ENCODE measurements at places on chromosomes 2 and 18.
A peak's percentile ranks its signal among the peaks of the same experiment; 100 is the strongest.

DNA sequence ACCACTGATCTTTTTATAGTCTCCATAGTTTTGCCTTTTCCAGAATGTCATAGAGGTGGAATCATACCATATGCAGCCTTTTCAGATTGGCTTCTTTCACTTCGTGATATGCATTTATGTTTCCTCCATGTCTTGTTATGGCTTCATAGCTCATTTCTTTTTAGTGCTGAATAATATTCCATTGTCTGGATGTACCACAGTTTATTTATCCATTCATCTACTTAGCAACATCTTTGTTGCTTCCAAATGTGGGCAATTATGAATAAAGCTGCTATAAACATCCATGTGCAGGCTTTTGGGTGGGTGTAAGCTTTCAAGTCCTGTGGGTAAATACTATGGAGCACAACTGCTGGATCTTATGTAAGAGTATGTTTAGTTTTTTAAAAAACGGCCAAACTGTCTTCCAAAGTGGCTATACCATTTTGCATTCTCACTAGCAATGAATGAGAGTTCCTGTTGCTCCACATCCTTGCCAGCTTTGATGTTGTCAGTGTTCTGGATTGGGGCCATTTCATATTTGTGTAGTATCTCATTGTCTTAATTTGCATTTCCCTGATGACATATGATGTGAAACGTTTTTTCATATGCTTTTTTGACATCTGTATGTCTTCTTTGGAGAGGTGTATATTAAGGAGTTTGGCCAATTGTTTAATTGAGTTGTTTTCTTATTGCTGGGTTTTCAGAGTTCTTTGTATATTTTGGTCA lies 20.6 kb downstream of the STPG4 start:
- no peak for DNase-seq

- no peak for DNase-seq
These were observed 103.5 kb downstream of the DNER start for GRCh38 chr2:229610872-229611271.

DNA sequence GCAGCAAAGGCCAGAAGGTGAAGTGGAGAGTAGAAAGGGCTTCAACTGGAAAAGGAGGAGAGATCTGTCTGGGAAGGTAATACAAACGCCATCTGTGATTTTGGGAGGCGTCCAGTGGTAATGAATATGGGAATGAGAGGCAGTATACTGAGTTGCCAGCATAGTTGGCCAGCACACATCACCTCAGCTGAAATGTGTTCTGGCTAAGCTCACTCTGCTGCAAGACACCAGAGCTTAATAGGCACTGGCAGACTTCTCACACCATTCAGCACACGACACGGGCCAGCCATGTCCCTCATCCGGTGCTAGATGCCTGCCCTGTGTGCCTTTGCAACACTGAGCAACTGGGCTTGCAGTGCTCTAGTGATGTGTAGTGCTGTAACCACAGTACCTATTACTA lies 277.1 kb downstream of the PIEZO2 start:
- DNase-seq, result no peak

DNA sequence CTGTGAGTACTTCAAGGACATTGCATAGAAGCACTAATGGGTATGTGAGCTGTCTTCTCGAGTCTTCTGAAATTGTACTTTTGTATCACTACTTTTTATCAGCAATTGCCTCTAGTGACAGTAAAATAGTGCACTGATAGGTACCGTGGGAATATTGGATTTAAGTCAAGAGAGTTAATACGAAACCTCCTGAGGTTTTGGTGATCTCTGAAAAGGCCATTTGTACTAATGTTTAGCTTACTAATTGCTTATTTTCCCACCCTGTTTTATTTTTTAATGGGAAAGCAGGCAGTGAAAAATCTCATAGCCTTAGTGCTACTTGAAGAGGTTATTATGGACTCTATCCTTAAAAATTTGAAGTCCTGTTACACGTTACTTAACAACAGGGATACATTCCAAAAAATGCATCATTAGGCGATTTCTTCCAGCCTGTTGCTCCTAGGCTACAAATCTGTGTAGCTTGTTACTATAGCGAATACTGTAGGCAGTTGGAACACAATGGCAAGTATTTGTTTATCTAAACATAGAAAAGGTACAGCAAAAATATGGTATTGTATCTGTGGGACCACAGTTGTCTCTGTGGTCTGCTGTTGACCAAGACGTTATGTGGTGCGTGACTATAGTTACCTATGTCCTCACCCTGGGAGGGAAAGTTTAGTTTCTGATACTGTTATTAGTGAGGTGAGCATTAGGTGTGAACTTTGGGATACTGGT lies 65.9 kb downstream of the CAB39 start:
- no peak for DNase-seq

GRCh38 chr2:126527836-126528490 lies 128.0 kb upstream of the GYPC start:
- DNase-seq, result peak; percentile 37

DNA sequence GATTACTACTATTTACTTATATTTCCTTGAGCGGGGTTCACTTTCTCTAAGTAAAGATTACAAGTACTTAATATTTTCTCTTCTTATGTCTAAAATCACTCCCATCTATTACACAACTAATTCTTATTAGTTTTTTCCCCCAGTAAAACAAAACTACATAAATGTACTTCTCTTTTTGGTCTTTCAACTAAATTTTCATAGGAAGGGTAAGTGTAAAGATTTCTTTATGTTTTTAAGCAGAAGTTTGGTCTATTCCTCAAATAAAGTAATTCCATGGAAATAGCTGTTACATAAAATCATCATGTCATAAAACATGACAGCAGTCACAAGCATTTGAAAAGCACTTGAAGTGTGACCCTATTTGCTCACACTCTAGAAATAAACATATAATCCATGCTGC lies 249.0 kb downstream of the ZEB2 start:
- DNase-seq, result no peak

DNA sequence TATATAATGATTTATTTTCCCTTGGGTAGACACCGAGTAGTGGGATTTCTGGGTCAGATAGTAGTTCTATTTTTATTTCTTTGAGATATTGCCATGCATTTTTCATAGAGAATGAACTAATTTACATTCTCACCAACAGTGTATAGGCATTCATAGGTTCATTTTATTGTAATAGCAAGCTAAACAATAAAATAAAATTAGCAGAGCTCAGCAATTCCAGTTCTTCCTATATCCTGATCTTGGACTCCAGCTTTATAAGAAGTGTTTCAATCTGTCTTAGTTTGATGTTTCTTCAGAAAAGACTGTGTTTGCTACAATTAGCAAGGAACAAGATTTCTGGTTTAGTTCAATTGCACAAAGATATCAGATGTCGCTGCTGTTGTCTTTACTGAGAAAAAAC lies 1024.4 kb upstream of the LRRTM1 start:
- no peak for DNase-seq

GRCh38 chr2:62208074-62208757 lies 12.3 kb downstream of the B3GNT2 start:
- DNase-seq, result no peak

DNA sequence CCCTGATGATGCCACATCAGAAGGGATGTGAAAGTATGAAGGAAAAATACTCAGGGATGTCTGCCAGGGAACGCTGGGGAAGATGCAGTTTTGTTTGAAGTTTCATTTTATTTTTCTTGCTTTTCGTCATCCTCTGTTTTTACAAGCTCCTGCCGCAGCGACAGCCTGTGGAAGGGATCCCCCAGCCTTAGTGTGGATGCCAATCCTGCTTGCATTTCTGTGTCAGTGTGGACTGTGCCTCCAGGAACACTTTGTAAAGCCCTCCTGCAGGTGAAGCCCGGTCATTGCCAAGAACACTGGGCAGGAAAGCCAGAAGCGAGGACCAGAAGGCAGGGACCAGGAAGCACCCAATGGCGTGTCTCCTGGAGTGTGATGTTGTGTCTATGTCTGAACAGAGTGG lies 234.3 kb downstream of the SEPTIN10 start:
- DNase-seq, result no peak

GRCh38 chr2:22134421-22134820 lies 1010.7 kb downstream of the TDRD15 start:
- no peak for DNase-seq

- no peak for DNase-seq
These were observed 76.8 kb downstream of the CACNB4 start for GRCh38 chr2:152022090-152022489.

DNA sequence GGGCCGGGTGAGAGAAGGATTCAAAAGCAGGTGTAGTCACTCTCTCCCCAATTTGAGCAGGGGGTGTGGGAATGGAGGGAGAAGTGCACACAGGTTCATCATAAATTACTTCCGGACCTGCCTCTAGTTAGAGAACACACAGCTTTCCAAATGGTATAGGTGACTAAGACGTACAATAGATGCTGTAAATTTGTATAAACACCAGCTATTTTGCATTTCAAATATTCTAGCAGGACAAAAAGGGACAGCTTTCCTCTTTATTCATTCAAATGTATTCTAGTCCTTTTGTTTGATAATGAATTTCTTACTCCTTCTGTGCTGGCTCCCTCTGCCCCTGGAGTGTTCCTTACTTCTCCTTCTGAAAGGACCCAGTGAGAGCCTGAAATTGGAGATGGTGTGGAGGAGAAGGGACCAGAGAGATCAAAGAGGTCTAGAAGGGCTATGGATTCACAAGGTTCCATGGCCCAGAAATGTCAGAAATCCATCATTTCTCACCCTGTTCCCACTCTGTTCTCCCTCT lies 53.2 kb upstream of the SH3BP4 start:
- DNase-seq, result no peak

DNA sequence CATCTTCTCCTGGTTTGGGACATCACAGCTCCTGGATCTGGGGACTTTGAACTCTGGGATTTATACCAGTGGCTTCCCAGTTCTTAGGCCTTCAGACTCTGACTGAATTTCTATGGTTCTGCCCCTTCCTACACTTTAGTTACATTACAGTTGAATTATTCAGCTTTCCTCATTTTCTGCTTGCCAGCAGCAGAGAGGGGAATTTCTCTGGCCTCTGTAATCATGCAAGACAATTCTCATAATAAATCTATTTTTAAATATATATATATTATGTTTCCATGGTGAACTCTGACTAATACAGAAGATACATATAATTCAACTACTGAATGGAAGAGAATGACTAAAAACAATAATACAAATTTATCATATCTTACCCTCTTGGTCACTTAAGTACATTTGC lies 1478.6 kb upstream of the ACVR2A start:
- DNase-seq, result no peak

GRCh38 chr2:165632594-165632993 lies 161.5 kb downstream of the GALNT3 start:
- DNase-seq, result no peak

DNA sequence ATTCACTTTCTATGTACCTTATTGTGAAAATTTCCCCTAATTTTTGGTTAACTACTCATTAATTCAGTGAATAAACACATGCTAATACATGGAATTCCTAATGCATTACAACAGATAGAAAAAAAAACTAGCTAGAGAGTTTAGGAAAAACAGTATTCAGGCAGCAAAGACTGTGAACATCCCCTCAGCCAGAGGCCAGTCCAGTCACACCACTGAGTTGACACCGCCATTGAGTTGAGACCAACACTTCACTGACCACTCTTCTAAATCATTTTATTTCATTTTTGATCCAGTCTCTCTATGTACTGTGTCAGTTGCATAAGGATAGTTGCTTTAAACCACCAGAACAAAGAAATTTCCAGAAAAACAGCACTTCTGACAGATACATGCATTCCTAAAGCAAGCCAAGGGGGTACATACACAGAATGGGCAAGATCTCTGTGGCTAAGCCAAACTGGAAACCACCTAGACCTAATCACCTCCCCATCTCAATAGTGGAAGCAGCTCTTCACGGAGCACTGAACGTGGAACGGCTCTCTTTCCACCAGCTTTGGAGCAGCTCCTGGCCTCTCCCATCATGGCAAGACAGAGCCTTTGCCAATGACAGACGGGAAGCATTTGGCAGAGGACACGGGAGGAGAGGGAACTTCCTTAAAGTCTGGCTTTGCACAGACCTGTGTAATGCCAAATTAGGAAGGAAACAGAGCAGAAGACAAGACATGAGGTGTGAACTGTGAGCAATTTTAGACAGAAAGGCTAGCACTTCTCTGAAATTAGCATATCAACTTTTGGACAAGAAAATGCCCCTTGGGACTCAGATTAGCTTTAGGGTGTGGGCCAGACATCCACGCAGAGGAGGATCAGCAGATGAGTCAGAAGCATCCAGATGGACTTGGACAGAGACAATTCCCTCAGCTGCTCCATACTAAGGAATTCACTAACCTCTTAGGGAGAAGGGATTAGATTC lies 36.4 kb downstream of the CACNB4 start:
- DNase-seq, result no peak

GRCh38 chr2:166805753-166806152 lies 82.5 kb upstream of the XIRP2 start:
- DNase-seq, result no peak

DNA sequence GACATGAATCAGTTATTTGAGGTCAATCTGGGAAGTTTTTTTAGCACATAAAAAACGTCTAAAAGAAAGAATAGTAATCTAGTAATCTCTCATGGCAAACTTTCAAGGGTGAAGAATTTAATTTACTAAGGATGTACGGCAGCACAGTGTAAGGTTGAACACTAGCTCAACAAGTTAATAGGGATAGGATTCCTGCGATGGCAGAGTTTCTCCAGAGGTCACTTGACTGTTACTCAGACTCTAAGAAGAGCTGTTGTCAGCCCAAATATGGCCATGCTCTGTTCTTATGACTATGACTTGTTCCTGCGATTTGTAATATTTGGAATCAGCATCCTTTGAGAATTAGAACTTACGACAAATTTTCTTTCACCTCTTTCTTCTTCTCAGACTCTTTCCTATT lies 553.3 kb upstream of the TNP1 start:
- DNase-seq, result no peak

DNA sequence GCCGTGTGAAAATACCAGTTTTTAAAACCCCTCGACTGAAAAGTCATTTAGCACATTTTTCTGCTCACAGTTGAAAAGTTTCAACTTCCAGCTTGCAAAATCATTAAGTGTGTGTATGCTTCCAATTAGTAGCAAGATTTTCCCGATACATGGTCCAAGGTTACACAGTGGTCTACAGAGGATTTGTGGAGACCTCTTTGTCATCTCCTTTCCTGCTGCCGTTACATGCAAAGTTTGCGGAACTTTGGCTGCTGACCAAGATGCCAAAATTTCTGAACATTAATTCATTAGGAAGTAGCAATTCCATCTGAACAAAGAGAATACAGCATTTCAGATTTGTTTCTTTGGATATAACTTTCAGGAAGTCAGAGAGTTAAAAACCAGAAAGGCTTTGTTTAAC lies 474.6 kb downstream of the PLCL1 start:
- no peak for DNase-seq

DNA sequence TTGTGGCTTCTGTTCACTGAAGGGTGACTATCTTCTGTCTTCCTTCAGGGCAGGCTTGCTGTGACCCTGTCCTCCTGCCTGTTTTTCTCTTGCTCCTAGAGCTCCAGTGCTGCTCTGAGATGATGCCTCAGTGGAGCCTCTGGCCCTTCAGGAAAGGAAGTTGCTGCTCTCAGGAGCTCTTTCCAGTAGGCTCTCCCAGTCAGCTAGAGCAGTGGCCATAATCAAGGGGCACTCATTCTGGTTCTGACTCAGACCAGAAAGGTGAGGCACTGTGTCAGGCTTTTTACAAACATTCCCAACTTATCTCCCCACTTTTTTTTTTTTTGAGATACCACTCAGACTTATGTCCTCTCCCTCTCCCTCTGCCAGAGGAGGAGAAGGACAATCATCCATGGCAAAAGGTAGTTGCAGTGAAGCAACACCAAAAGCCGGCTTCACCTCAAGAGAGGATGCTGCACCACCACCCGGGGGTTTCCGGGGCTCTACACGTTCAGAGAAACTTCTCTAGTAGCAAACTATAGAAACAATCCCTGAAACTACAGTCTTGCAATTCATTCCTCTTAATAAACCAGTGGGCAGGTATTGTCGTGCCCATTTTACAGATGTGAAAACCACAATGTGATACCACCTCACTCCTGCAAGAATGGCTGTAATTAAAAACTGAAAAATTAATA lies 115.4 kb downstream of the ACTR3 start:
- no peak for DNase-seq

Data from stimulated activated CD8-positive, alpha-beta memory T cell treated with anti-CD3 and anti-CD28 coated beads, Interleukin-7, amount 100 ng/mL, for 1 hour (primary cell).